ENCODE measurements at places on chromosomes 4 and X.

- no peak for DNase-seq
These were observed 37.2 kb downstream of the TMEM47 start for GRCh38 chrX:34619920-34620319.

DNA sequence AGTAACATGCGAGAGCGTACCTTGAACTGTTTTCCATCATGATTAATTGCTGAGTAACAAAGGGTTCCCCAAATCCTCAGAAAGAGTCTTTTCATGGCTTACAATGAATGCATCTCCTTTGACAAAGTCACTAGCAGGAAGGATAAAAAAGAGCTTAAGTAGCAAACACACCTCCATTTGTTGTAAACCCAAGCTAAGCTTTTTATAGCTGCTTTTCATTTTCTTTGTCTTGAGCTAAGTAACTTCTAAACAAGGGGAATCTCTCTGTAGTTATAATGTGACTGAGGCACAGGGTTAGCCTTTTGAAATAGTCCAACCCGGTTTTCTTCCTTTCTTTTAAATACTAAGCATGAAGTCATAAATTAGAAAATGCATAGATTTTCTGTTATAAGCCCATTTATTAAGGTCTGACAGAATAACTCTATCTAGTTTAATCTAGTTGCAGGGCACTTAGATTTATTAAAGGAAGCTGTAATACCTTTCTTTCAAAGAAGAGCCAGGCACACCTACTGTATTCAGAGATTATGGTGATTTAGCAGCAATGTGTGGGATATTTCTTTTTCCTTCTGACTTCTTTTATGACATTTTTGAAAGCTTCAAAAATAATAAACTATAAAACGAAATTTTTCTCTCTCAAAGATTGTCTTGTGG is 226.9 kb upstream of the SMIM31 start:
- no peak for DNase-seq

DNA sequence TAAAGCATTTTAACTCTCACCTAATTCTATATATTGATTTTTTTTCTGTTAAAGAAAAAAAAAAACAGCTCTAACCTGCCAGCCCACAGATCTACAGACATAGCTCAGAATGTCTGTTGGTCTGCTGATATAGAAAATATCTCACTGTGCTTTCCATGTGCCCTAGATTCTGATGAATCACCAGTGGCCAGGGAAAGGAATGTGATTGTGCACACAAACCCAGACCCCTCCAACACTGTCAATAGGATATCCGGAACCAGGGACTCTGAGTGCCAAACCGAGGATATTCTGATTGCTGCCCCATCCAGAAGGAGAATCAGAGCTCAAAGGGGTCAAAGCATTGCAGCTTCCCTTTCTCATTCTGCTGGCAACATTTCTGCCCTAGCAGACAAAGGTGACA is 12.1 kb upstream of the SCML1 start:
- no peak for DNase-seq

GRCh38 chr4:110544594-110544993 is 68.6 kb downstream of the ENPEP start:
- DNase-seq = no peak

DNA sequence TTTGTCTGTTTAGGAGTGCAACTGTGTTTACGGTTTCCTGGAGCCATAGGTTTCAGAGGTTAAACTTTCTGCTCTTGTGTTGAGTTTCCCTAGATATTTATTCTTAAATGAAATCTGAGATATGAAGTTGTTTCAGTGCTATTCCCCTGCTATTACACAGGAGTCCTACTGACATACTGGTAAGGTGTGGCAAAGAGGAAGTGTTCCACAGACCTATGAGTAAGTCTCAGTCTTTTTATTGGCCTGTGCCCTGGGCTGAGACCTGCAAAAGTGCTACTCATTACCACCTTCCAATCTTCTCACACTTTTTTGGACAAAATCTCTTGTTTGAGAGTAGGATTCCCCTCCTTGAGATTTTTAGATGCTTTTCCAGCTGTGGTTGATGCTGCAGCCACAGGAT is 35.6 kb upstream of the MAGEA8 start:
- DNase-seq = no peak

DNA sequence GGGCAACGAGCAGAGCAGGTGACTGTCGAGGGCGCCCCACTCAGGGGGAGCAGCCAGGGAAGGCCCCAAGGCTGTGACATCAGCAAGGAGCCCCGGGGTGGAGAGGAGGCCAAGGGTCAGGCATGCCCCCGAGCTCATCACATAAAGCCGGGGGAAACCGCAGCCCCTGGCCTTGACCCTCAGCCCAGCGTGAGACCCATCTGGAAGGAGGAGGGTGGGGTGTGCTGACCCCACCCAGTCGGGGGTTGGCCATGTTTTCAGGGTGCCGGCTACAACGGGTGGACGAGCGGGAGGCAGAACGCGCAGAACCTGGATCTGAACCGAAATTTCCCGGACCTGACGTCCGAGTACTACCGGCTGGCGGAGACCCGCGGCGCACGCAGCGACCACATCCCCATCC is 13.9 kb downstream of the CPZ start:
- no peak for DNase-seq
